CD8-positive, alpha-beta memory T cell (primary cell): ENCODE measurements at places on chromosomes 5 and 9. TPM values are rescaled to one million over a fixed set of nuclear protein-coding genes. Genes with fewer than 3 reads are reported as not detected.

OBP2B gene
- not detected for polyA plus RNA-seq

BOD1 gene
- 17.1 TPM for polyA plus RNA-seq

C5orf63 gene
- polyA plus RNA-seq = 5.2 TPM

SUSD3 gene
- 103 TPM for polyA plus RNA-seq

FABP6 gene
- not detected for polyA plus RNA-seq

IL4 gene
- polyA plus RNA-seq = not detected

TNIP1 gene
- 62.4 TPM for polyA plus RNA-seq

TIGD6 gene
- polyA plus RNA-seq = 1.5 TPM

BTNL9 gene
- polyA plus RNA-seq = not detected

COL5A1 gene
- polyA plus RNA-seq = 0.43 TPM

DNA sequence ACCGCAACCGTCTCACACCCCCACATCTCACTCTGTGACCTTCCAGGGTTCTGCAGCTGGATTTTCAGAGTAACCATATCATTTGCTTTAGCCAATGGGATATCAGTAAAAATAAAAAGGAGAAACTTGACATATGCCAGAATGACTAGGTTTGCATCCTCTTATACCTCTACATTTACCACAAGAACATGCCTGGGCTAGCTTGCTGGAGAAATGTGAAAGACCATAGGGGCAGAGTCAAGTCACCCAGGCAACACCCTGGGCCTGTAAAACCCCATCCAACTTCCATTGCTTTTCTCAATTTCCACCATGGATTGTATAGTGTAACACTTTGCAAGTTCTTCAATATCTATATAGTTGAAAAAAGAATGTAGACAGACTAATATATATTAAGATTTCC lies 731.1 kb downstream of the PTPRD start:
- H3K4me3 ChIP-seq = no peak overlapping the region
- H3K4me1 ChIP-seq = no peaks in the 10 kb centered on the region
- DNase-seq = no peak

DNA sequence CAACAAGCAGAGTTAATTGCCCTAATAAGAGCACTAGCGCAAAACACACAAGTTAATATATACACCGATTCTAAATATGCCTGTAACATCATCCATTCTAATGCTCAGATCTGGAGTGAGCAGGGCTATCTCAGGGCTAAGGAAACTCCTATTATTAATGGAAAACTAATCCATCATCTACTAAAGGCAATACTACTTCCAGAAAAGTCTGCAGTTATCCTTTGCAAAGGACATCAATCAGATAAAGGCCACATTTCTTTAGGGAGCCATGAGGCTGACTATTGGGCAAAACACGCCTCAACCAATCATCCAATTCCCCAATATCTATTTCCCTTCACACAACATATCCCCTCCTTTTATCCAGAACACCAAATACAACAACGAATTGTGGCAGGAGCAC lies 1032.3 kb upstream of the NUDT12 start:
- H3K27me3 ChIP-seq = no peaks in the 10 kb centered on the region
- H3K36me3 ChIP-seq = no peaks in the 10 kb centered on the region
- no peak overlapping the region for H3K4me3 ChIP-seq
- DNase-seq = no peak

GRCh38 chr5:167244583-167244982 lies 1046.9 kb upstream of the WWC1 start:
- DNase-seq = no peak
- no peaks in the 10 kb centered on the region for H3K27me3 ChIP-seq
- no peak overlapping the region for H3K27ac ChIP-seq
- H3K36me3 ChIP-seq = no peaks in the 10 kb centered on the region
- H3K4me3 ChIP-seq = no peak overlapping the region

DNA sequence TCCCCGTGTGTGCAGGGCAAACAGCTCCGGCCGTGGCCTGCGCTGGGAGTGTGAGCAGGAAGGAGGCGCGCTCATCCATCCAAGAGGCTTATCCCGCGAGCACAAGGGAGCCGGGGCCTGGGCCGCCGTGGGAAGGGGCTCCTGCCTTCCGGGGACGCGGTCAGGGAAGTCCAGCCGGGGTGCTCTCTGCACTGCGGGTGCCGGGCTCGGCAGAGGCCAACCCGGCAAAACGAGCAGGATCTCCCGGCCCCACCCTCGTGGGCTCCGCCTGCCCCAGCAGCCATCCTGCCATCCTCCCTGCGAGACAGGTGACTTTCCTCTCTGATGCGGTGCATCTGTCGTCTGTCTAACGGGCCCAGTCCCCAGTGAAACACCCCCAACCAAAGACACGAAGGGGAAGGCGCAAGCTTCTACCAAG lies 244.2 kb downstream of the AUH start:
- no peaks in the 10 kb centered on the region for H3K36me3 ChIP-seq
- no peak overlapping the region for H3K4me3 ChIP-seq
- DNase-seq = no peak
- no peaks in the 10 kb centered on the region for H3K27me3 ChIP-seq
- no peaks in the 10 kb centered on the region for H3K4me1 ChIP-seq
- no peak overlapping the region for H3K27ac ChIP-seq

DNA sequence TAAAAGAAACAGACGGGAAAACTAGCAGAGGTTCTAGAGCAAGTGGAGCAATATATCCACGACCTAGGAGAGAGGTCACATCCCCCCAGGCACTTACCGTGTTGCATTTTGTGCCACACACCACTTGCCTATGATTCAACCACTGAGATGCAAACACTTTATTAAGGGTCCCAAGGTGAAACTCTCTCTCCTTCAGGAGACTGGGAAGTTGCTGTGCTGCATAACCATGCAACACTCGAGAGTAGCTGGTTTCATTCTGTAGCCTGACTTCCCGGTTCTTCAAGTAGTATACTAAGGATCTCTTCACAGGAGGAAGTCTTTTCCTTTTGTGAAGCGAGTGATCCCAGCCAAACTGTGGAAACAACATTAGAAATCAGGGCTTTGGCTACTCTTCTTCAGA lies 1.6 kb downstream of the DCAF12 start:
- H3K27me3 ChIP-seq = no peaks in the 10 kb centered on the region
- H3K36me3 ChIP-seq = no peaks in the 10 kb centered on the region
- H3K4me3 ChIP-seq = peak overlapping the region; percentile 97
- H3K4me1 ChIP-seq = peaks cover 35% of the 10 kb centered on the region
- peak overlapping the region; percentile 90 for H3K27ac ChIP-seq
- no peak for DNase-seq

- H3K27ac ChIP-seq = no peak overlapping the region
- no peaks in the 10 kb centered on the region for H3K27me3 ChIP-seq
- no peaks in the 10 kb centered on the region for H3K4me1 ChIP-seq
- DNase-seq = no peak
Observed at GRCh38 chr9:18359335-18359734, 114.6 kb upstream of the ADAMTSL1 start.

DNA sequence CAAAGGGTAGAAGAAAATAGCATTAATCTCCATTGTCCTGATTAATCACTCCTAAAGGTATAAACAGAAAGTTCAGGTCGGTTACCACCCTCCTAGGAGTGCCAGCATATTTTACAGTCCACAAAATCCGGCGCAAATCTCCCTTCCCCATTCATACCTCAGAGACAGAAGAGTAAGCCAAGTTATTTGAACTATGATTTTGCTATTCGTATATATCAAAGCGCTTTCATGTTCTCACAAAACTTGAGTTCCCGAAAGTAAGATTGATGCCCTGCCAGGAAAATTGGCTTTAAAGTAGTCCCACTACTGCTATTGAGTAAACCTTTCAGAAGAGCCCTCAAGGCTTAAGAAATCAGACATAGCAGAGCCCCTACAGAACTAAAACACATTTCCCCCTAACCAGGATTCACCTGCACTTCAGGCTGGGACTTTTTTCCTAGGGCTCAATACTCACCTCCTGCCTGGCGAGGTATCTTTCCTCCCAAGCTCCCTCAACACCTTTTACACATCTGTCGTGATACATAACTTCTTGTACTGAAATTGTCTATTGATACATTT lies 21.8 kb upstream of the TRIM36 start:
- no peaks in the 10 kb centered on the region for H3K36me3 ChIP-seq
- H3K27ac ChIP-seq = no peak overlapping the region
- no peaks in the 10 kb centered on the region for H3K4me1 ChIP-seq
- no peak overlapping the region for H3K4me3 ChIP-seq
- no peak for DNase-seq
- no peaks in the 10 kb centered on the region for H3K27me3 ChIP-seq

DNA sequence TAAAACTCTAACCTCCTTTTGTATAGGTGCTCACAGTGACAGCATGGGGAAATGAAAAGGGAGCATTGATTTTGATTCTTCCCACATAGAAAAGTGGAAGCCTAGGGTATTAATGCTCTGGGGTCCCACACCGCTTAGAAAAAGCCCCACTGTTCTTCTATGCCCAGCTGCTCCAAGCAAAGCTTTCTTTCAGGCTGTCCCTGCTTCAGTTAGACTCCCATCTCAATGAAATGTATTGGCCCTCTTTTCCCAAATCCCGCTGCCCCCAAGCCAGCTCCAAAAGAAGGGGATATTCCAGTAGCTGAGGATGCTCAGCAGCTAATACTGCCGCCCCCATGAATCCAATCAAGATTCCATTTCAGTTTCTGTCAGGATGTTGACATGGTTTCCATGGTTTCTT lies 17.0 kb upstream of the CREBRF start:
- H3K4me3 ChIP-seq = no peak overlapping the region
- H3K27me3 ChIP-seq = no peaks in the 10 kb centered on the region
- no peak for DNase-seq
- H3K27ac ChIP-seq = no peak overlapping the region
- H3K4me1 ChIP-seq = peaks cover 42% of the 10 kb centered on the region
- no peaks in the 10 kb centered on the region for H3K36me3 ChIP-seq

GRCh38 chr5:9082996-9083395 lies 462.9 kb downstream of the SEMA5A start:
- no peak overlapping the region for H3K27ac ChIP-seq
- no peaks in the 10 kb centered on the region for H3K36me3 ChIP-seq
- no peak overlapping the region for H3K4me3 ChIP-seq
- no peaks in the 10 kb centered on the region for H3K27me3 ChIP-seq
- H3K4me1 ChIP-seq = no peaks in the 10 kb centered on the region
- DNase-seq = no peak

GRCh38 chr5:154000703-154001102 lies 38.0 kb downstream of the FAM114A2 start:
- H3K27ac ChIP-seq = no peak overlapping the region
- no peaks in the 10 kb centered on the region for H3K4me1 ChIP-seq
- no peak for DNase-seq
- peaks cover 8% of the 10 kb centered on the region for H3K36me3 ChIP-seq

GRCh38 chr5:147464211-147464610 lies 45.7 kb downstream of the DPYSL3 start:
- DNase-seq = no peak
- no peak overlapping the region for H3K4me3 ChIP-seq
- no peak overlapping the region for H3K27ac ChIP-seq
- H3K27me3 ChIP-seq = no peaks in the 10 kb centered on the region
- no peaks in the 10 kb centered on the region for H3K4me1 ChIP-seq

- H3K36me3 ChIP-seq = no peaks in the 10 kb centered on the region
- H3K4me1 ChIP-seq = no peaks in the 10 kb centered on the region
- H3K4me3 ChIP-seq = no peak overlapping the region
- no peak overlapping the region for H3K27ac ChIP-seq
- no peak for DNase-seq
Observed at GRCh38 chr9:134111064-134111463, 24.8 kb upstream of the WDR5 start.

GRCh38 chr5:36028816-36029465 lies 37.7 kb downstream of the UGT3A2 start:
- H3K27ac ChIP-seq = no peak overlapping the region
- H3K4me1 ChIP-seq = no peaks in the 10 kb centered on the region
- no peaks in the 10 kb centered on the region for H3K27me3 ChIP-seq
- DNase-seq = no peak

DNA sequence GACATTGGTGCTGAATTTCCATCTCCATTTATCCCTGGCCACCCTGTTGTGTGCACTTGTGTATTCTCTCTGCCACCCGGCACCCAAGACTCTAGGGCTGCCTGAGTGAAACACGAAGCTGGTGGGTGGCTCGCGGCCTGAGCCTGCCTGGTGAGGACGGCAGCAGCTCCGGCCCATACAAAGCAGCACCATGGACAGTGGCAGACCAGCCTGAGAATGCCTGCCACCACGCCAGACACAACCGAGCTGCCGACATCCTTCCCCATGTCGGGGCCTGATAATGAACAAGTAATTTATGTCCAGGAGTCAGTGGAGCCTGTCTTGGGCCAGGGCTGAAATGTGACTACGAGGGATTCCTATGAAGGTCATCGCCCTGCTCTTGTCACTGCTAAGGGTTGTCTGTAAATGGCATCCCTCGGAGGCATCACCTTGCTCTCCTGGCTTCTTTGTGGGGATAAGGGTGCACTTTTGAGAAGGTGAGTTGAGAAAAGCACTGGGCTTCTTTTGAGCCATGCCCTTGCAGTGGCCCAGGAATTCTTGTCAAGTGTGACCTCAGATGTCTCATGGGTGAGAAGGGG lies 175.7 kb downstream of the MELK start:
- no peak overlapping the region for H3K4me3 ChIP-seq
- H3K4me1 ChIP-seq = no peaks in the 10 kb centered on the region
- DNase-seq = peak; percentile 6
- no peaks in the 10 kb centered on the region for H3K36me3 ChIP-seq
- H3K27ac ChIP-seq = no peak overlapping the region

DNA sequence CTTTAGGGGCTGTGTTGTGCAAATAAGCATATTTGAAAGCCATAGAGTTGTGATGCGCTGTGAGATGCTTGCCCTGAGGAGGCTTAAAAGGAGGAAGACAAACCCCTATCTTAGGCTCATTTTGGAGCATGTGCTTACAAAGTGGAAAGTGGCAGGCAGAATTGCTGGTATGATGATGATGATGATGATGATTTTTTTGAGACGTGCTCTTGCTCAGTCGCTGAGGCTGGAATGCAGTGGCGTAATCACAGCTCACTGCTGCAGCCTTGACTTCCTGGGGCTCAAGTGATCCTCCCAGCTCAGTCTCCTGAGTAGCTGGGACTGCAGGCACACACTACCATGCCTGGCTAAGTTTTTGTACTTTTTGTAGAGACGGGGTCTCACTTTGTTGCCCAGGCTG lies 1.7 kb downstream of the CNOT8 start:
- H3K36me3 ChIP-seq = peaks cover 11% of the 10 kb centered on the region
- H3K27me3 ChIP-seq = no peaks in the 10 kb centered on the region
- peak overlapping the region; percentile 87 for H3K4me3 ChIP-seq
- peak overlapping the region; percentile 99 for H3K27ac ChIP-seq
- no peak for DNase-seq

DNA sequence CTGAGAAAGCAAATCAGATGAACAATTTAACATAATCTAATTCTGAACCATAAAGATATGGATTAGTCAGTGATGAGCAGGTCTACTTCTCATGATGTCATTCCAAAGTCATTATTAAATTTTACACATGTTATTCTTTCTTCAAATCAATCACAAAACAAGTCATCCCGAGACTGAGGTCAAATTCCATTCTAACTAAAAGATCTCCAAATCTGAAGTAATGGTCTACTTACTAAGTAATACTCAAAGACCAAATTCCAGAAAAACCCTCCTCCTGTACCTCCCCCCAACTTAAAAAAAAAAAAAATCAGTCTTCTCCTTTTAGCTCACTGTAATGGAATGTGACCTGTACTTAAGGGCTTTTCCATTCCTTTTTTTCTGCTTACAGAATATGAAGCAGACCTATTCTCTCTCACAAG lies 4.7 kb downstream of the PFDN1 start:
- H3K4me1 ChIP-seq = peaks cover 18% of the 10 kb centered on the region
- no peaks in the 10 kb centered on the region for H3K27me3 ChIP-seq
- peaks cover 5% of the 10 kb centered on the region for H3K36me3 ChIP-seq
- no peak overlapping the region for H3K27ac ChIP-seq
